ENCODE measurements at places on chromosomes 12 and 14. TPM values are rescaled to one million over a fixed set of nuclear protein-coding genes. Genes with fewer than 3 reads are reported as not detected.

Gene RBP5
- 0.80 TPM for polyA plus RNA-seq

Gene EXOC3L4
- not detected for polyA plus RNA-seq

Gene TCL1B
- polyA plus RNA-seq, result not detected

Gene C14orf39
- not detected for polyA plus RNA-seq

Gene RTL1
- polyA plus RNA-seq, result 0.15 TPM

Gene PLCZ1
- not detected for polyA plus RNA-seq

Gene TAS2R19
- polyA plus RNA-seq, result not detected

Gene PAH
- 1.6 TPM for polyA plus RNA-seq

Gene TSFM
- 42.1 TPM for polyA plus RNA-seq

Gene BORCS5
- 29.7 TPM for polyA plus RNA-seq

Gene MANSC4
- not detected for polyA plus RNA-seq

Gene LRP1-AS
- not detected for polyA plus RNA-seq

Gene GLIPR1L1
- not detected for polyA plus RNA-seq

Gene MYH6
- polyA plus RNA-seq, result not detected

Gene TFCP2
- 20.3 TPM for polyA plus RNA-seq

Gene USP44
- polyA plus RNA-seq, result 0.20 TPM

Gene NKX2-8
- 5.3 TPM for polyA plus RNA-seq

Gene RNASE2
- polyA plus RNA-seq, result 1.2 TPM

Gene DEGS2
- 3.1 TPM for polyA plus RNA-seq

Gene SCN8A
- polyA plus RNA-seq, result 3.6 TPM

Gene FNTB
- 34.5 TPM for polyA plus RNA-seq

Gene PLEK2
- 1.8 TPM for polyA plus RNA-seq

Gene SYCP3
- not detected for polyA plus RNA-seq

Gene DIO3
- 0.31 TPM for polyA plus RNA-seq

Gene TMEM120B
- polyA plus RNA-seq, result 3.7 TPM

Gene FIGNL2
- polyA plus RNA-seq, result 0.46 TPM

Gene LGR5
- 8.1 TPM for polyA plus RNA-seq

Gene ZBTB1
- polyA plus RNA-seq, result 8.0 TPM

Gene CAPS2
- polyA plus RNA-seq, result 5.3 TPM

Gene CAPZA3
- not detected for polyA plus RNA-seq

Gene PYGL
- 2.4 TPM for polyA plus RNA-seq

Gene ACRBP
- polyA plus RNA-seq, result 1.4 TPM

Gene INSM2
- 0.48 TPM for polyA plus RNA-seq

Gene OAS1
- 7.9 TPM for polyA plus RNA-seq

Gene SERPINA12
- polyA plus RNA-seq, result not detected

Gene SPATS2
- polyA plus RNA-seq, result 30.7 TPM

Gene CLEC4C
- not detected for polyA plus RNA-seq

Gene ENDOU
- polyA plus RNA-seq, result 0.80 TPM

Gene DIABLO
- polyA plus RNA-seq, result 76.7 TPM

Gene TPH2
- polyA plus RNA-seq, result not detected

Gene RHEBL1
- 5.9 TPM for polyA plus RNA-seq

Gene SGPP1
- polyA plus RNA-seq, result 6.1 TPM

Gene VASH1
- polyA plus RNA-seq, result 42.7 TPM

Gene SPIC
- not detected for polyA plus RNA-seq

Gene LRFN5
- polyA plus RNA-seq, result 3.1 TPM

Gene CATSPERB
- polyA plus RNA-seq, result not detected

Gene ORMDL2
- 40.8 TPM for polyA plus RNA-seq

Gene FGD6
- polyA plus RNA-seq, result 1.6 TPM

Gene IRF2BPL
- 49.8 TPM for polyA plus RNA-seq

Gene C12orf54
- not detected for polyA plus RNA-seq

Gene SSPN
- 2.2 TPM for polyA plus RNA-seq

Gene RPGRIP1
- not detected for polyA plus RNA-seq

Gene CMTM5
- 92.0 TPM for polyA plus RNA-seq

Gene ASB2
- polyA plus RNA-seq, result 0.70 TPM

Gene PTCSC3
- 2.2 TPM for polyA plus RNA-seq

Gene AQP5
- polyA plus RNA-seq, result 2.7 TPM

Gene HCAR1
- polyA plus RNA-seq, result 1.2 TPM

Gene AGAP2
- polyA plus RNA-seq, result 37.8 TPM

Gene POTEM
- not detected for polyA plus RNA-seq
